Activated CD8-positive, alpha-beta memory T cell treated with anti-CD3 and anti-CD28 coated beads, Interleukin-2, amount 10 ng/mL, durations not matched to agents 7 days and 5 days (primary cell): ENCODE measurements at places on chromosomes 1 and 21.

- no peak for DNase-seq
These were observed 195.6 kb upstream of the ZRANB2 start for GRCh38 chr1:71276466-71276865.

GRCh38 chr1:244207042-244207934, 156.2 kb downstream of the ZBTB18 start:
- no peak for DNase-seq

GRCh38 chr1:159483501-159483900, 44.0 kb downstream of the OR10J1 start:
- DNase-seq: no peak

DNA sequence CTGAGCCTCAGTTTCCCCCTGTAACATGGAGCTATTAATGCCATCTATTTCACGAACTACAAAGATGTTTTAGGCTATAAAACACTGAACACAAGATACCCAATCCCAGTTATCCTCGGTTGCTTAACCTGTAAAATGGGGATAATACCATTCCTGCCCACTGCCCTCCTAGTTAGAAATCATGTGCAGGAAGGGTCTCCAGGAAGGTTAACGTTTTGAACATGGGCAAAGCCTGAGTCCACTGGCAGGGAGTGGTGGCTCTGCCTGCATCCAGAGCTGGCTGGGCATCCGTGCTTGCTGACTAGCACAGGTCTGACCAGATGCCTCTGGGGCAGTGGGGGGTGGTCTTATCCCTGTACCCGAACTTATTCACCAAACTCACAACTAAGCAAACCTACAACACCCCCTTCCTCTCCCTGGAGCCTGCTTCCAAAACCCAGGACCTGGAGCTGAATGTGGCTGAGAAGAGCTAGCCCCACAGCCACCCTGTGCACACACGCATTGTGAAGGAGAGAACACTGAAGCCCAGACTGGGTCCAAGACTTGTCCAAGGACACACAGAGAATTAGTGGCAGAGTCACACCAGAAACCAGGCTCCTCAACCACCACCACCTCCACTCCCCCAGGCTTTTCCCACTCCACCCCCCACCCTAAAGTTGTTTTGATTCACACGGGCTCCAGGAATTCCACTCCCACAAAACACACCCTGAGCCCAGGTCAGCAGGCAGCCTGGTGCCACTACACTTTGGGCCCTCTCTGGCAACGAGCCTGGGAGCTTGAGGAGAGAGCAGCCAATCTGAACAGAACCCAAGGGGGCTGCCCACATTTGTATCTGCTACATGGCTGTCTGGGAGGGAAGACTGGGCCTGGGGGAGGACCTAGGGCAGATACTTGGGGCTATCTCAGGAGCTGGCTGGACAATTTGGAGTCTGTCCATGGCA, 1.6 kb downstream of the E2F2 start:
- no peak for DNase-seq

- DNase-seq: no peak
These were observed 27.1 kb upstream of the DISP1 start for GRCh38 chr1:222787729-222788128.

GRCh38 chr1:202624781-202625108, 85.5 kb downstream of the SYT2 start:
- DNase-seq: no peak

DNA sequence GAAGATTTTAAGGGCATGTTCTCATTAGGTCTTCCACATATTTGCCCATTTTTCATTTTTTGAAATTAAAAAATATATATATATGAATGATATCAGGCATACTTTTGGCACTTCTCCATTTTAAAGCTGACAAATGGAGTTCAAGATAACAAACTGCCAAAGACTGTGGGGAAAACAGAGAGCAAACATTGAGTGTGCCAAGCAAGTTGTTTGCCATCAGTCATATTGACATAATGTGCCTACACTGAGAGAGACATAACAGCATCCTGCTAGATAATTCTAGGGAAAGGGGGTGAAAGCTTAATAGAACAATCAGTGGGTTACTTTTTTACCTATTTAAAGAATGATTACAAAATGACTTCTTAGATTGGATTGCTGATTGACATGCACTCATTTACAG, 529.4 kb upstream of the CXADR start:
- no peak for DNase-seq

DNA sequence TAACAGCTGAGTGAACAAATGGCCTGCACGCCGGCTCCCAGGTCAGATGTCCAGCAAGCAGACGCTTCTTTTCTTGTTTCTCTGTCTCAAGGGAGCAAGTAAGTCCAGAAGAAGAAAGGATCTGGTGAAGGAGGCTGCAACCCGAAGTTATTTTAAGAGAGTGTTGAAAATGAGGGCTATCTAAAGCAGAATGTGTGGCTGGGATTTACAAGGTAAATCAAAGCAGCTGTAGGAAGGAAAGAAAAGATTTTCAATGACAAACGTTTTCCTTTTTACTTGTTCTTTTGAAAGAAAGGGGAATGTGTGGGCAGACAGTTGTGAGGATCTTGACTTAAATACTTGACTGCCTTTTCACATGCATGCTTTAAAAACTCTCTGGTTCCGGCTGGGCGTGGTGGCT, 311.5 kb downstream of the KIF26B start:
- no peak for DNase-seq

GRCh38 chr1:2313651-2314261, 77.6 kb downstream of the MORN1 start:
- DNase-seq: no peak

DNA sequence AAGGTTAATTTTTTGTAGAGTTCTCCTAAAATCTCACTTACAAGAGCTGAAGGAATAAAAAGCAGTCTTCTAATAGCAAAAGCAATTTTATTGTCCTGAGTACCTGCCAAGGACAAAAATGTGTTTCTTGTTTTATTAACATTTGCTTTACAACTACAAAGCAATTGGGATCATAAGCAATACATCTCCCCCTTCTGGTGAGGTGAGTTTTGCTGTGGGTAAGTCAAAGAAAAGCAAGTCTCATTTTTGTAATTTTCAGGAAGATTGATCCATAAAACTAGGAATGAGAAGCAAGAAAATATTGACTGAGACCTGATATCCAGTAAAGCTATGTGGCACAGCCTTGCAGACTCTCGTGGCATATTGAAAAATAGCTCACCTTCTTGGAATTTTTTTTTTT, 2162.7 kb downstream of the NCAM2 start:
- DNase-seq: no peak

DNA sequence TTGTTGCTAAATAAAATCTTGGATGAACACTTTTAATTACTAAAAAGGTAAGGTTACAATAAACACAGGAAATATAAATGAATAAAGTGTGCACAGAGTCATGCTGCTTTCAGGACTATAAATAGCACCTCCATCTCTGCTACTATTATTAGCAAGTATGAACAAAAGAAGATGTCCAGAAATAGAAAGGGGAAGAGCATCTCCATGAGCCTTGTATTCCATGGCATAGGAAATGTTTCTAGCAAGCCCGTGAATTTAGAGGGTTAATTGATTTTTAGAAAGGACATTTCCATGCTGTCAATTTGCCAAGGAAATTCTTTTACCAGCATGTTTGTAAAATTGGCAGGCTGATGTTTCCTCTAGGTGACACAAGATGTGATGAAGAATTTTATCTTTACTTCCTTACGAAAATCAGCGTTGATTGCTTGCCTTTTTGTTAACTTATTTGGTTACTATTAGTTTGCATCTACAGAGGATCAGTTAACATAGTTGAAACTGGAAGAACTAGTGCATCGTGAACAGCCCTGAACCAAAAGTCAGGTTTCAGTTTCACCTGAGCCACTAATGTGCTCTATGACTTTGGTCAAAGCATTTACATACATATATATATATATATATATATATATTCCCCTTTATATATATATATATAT, 45.3 kb downstream of the NR5A2 start:
- no peak for DNase-seq

DNA sequence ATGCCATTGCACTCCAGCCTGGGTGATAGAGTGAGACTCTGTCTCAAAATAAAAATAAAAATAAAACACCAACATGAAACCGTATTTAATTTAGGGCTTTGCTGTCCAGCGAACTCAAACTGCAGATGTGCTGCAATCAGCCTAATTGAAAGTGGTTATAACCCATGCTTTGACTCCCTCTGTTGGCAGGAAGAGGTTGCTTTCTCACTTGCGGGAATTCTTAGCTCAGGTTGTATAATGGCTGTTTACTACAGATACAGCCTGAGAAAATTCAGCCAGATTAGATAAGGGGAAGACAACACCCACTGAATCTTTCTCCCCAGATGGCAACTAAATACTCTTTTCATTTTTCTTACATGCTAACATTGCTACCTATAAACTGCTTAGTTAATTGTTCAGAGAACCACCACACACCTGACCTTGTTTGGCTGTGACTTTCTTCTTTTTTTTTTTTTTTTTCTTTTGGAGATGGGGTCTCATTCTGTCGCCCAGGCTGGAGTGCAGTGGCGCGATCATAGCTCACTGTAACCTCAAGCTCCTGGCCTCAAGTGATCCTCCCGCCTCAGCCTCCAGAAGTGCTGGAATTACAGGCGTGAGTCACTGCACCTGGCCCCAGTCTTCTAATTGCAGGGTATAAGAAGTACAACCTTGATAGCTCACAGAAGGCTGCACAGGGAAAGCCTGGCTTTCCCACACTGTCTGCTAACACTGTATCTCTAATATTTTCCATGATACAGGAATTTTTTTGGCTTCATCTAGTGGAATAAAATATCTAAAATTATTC, 34.6 kb downstream of the DNTTIP2 start:
- DNase-seq: peak; percentile 58

DNA sequence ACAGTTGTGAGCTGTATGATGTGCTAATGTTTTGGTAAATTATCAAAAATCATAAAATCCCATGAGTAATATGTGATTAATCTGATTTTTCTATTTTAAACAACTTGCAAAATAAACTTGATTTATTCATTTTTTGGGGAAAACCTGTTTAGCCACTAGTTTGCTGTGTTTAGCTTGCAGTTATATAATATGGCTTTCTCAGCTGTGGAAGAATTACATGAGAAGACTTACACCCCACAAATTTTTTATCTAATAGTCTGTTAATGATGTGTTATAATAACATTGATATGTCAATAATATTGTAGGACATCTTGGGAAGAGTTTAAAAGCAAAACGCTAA, 2.4 kb upstream of the ERRFI1 start:
- no peak for DNase-seq

GRCh38 chr1:39657923-39658485, 13.9 kb downstream of the NT5C1A start:
- peak; percentile 77 for DNase-seq

- peak; percentile 19 for DNase-seq
These were observed 10.7 kb downstream of the SPATC1L start for GRCh38 chr21:46173573-46173972.

DNA sequence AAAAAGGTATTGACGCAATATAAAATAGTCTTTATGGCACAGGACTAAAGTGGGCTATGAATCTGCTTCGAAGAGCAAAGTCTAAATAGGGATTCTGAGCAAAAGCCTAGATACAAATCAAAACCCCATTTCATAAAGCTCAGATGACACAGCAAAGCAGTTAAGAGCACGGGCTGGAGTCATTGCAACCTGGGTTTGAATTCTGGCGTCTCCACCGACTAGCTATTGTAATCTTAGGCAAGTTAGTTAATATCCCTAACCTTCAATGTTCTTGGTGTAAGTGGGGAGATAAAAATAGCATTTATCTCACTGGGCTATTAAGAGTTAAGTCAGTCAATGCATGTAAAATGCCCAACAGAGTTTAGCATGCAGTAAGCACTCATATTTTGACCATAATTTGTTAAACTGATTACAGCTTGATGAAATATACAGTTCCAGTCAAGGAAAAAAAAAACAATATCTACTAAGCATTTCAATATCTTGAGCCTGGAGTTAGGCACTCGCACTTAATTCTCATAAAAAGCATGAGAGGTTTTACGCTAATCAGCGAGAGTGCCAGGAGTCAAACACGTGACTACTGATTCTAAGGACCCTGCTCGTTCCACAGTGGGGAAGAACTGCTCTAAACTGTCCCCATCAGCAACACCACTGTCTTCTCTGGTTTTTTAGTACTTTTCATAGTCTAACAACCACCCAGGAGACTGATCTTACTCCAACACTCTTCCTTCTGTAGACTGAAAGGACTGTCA, 75.5 kb downstream of the JAK1 start:
- no peak for DNase-seq

- peak; percentile 22 for DNase-seq
These were observed 115.1 kb downstream of the RHOU start for GRCh38 chr1:228850141-228851100.

GRCh38 chr1:20594746-20595145, 5.8 kb downstream of the CDA start:
- no peak for DNase-seq

DNA sequence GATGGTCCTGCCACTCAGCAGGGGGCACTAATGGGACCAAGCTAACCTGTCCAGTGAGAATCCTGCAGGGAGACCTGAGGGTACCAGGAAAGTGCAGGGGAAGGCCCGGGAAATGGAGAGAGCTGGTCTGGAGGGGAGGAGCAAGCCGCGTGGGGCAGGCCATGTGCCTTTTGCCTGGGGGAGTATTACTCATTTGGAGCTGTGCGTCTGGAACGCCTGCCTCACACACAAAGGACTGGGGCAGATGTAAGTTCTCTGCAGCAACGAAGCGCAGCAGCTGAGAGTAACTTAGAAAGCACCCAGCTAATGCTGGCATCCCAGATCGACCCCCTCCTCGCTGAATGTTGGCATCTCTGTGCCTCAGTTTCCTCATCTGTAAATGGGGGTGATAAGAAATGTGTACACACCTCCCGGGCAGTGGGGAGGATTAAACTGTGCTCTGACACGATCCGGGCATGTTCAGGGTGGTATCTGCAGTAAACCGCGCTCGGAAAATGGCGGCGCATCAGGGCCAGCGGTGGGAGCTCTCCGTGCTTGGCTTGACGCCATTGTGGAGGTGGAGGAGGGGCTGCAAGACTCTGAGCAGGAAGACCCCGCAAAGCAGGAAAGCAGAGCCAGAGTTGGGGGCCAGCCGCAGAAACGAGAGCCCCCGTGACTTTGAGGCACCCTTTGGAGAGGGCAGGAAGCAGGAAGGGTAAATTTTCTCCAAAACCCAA, 212.5 kb downstream of the NPHP4 start:
- DNase-seq: no peak

GRCh38 chr1:109807822-109808680, 44.3 kb upstream of the EPS8L3 start:
- no peak for DNase-seq

GRCh38 chr1:188281921-188282320, 1453.2 kb downstream of the PLA2G4A start:
- DNase-seq: no peak
